ENCODE measurements at places on chromosomes 3 and 15. TPM values are rescaled to one million over a fixed set of nuclear protein-coding genes. Genes with fewer than 3 reads are reported as not detected.

Gene AVEN
- polyA plus RNA-seq, result 15.6 TPM

Gene IGF2BP2
- 117 TPM for polyA plus RNA-seq

Gene AHSG
- 0.50 TPM for polyA plus RNA-seq

Gene TMEM40
- 1.8 TPM for polyA plus RNA-seq

Gene SH2D7
- 0.83 TPM for polyA plus RNA-seq

Gene PTPRG
- 94.9 TPM for polyA plus RNA-seq

Data from renal cortex interstitium (tissue), 15 donors.